ENCODE measurements at places on chromosomes 13 and 19. TPM values are rescaled to one million over a fixed set of nuclear protein-coding genes. Genes with fewer than 3 reads are reported as not detected.

- no peak for DNase-seq
Measured at GRCh38 chr13:98967491-98967890, 10.4 kb downstream of the DOCK9 start.

GRCh38 chr13:46342538-46342937, 44.5 kb downstream of the RUBCNL start:
- DNase-seq, result no peak

DNA sequence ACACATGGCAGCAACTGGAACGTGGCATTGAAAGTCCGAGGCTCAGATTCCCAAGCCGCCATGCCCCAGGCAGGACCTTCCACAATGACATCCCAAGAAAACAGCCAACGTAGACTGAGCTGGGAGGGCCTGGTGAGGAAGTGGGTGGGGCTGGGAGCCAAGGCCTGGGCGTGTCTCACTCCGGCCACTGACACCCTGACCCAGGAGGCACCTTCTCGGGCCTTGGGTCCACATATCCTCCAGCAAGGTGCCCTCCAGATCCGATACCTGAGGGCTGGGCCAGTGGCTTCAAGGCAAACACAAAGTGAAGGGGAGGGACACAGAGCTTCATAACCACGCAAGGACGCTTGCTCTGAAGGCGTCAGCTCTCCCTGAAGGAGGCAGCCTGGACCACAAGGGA, 43.0 kb downstream of the RAB20 start:
- no peak for DNase-seq

- DNase-seq, result no peak
Measured at GRCh38 chr13:77457966-77458365, 77.5 kb upstream of the SCEL start.

The CGB3 gene
- total RNA-seq, result not detected

The S1PR5 gene
- total RNA-seq, result 0.75 TPM

The UBL3 gene
- 24.1 TPM for total RNA-seq

Data from cardiac septum (tissue), 1 donor.